CD4-positive, alpha-beta T cell treated with Interleukin-17A for 4 hours (primary cell): ENCODE measurements at places on chromosomes 12 and 14.
A peak's percentile ranks its signal among the peaks of the same experiment; 100 is the strongest.

GRCh38 chr12:33248364-33248763, 191.3 kb downstream of the SYT10 start:
- no peak for DNase-seq

- DNase-seq = no peak
Measured at GRCh38 chr12:101775816-101776215, 36.6 kb upstream of the SYCP3 start.

DNA sequence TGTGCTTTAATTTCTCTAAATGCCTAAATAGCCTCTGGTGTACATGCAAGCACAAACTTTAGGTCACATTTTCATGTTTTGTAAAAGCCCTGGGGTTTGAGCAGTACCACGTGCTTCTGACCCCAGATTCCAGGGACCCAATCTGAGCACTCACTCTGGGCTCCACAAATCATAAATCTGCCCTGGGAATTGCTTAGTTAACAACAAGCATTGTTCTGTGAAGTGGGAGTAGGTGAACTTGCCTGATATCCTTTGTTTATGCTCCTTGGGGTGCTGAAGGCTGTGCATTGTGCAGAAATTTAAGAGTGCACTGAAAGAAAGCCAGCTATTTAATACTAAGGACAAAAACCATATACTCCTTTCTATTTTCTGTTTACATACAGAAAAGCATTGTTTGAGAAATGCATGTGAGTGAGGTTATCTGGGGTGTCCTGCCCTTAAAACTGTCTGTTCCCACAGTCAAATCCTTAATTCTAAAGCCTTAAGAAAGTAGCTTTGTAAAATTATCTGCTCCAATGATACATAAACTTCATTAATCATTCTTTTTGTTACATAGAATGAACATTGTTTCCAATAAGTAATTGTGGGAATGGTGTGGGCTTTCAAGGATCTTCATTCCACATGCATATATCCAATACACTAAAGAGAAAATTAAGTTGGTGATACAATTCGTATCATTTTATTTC, 258.6 kb upstream of the NPAS3 start:
- no peak for DNase-seq

- DNase-seq = no peak
Measured at GRCh38 chr12:40515041-40515816, 177.0 kb upstream of the CNTN1 start.

GRCh38 chr12:113769305-113769704, 196.8 kb downstream of the RBM19 start:
- no peak for DNase-seq

GRCh38 chr14:59013672-59014298, 174.7 kb upstream of the DAAM1 start:
- no peak for DNase-seq

DNA sequence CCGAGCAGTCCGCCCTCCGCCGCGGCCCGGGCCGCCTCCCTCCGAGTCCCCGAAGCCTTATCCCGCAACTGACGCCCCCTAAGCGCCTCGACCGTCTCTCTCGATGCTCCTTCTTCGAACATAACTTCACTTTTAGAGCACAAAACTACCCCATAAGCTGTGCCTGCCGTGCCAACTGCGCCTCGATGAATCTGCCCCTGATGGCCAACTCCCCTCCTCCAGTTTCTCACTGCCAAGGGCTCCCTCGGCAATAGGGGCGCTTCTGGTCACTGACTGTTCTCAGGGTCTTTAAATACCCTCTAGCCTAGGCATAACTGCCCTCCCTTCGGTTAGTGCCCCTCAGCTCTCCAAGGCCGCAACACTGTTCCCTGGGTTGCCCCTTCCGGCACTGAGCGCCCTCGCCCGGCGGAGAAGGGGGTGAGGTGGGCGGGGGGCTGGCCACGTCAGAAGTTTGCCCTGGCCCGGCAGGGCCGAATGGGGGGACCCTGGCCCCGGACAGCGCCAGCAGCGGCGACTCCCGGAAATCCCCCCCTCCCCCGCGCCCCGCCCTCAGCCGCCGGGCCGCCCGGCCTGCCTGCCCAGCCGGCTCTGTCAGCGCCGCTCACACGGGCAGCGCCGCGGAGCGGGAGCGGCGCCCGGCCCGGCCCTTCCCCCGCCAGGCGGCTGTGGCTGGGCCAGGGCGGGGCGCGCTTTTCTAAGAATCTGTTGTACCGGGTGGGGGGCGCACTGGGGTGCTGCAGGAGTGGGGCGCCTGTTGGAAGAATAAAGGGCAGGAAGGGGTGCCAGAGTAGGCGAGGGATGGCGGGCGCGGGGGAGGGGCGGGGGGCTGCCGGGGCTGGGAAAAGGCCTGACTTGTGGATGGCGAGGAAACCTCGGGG, 10.6 kb downstream of the RARG start:
- peak; percentile 55 for DNase-seq

GRCh38 chr14:102500158-102500662, 9.4 kb downstream of the ANKRD9 start:
- DNase-seq = no peak

- no peak for DNase-seq
Measured at GRCh38 chr12:24798335-24798734, 150.6 kb downstream of the BCAT1 start.

DNA sequence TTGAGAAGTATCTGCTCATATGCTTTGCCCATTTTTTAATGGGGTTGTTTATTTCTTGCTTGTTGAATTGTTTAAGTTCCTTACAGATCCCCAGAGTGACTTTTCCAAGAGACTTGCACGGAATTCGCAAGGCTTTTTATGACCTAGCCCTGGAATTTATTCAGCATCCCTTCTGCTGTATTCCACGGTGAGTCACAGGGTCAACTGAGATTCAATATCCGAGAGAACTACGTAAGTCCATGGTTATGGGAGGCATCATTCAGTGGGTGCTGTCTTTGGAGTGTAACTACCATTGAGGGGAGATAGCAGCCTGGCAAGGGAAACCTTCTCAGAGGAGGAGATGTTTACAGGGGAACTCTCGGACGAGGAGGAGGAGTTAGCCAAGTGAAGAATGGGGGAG, 20.9 kb upstream of the GPRC5A start:
- DNase-seq = no peak

- no peak for DNase-seq
Measured at GRCh38 chr12:2124466-2125023, 71.8 kb downstream of the CACNA1C start.

- DNase-seq = no peak
Measured at GRCh38 chr12:64733857-64734256, 25.3 kb downstream of the GNS start.

DNA sequence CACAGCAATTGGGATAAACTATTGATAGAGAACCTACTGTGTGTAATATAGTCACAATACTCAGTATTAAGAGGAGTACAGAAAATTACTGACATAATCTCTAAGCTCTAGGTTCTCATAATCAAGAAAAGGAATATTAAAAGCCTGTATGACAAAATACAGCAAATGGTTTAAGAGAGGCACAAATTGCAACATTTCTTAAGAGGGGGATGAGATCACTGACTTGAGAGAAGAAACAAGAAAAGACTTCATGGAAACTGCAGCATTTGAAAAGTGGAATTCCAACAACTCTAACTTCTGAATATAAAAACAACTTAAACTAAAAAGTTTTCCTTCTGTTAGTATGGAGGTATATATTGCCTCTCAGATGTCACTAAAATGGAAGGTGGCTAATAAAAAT, 89.7 kb downstream of the NUMB start:
- DNase-seq = no peak

- DNase-seq = no peak
Measured at GRCh38 chr12:532908-533565, 73.3 kb downstream of the B4GALNT3 start.

- DNase-seq = no peak
Measured at GRCh38 chr12:17579205-17580026, 510.6 kb downstream of the RERGL start.

GRCh38 chr12:49945394-49946080, 5.0 kb upstream of the AQP2 start:
- DNase-seq = peak; percentile 91

DNA sequence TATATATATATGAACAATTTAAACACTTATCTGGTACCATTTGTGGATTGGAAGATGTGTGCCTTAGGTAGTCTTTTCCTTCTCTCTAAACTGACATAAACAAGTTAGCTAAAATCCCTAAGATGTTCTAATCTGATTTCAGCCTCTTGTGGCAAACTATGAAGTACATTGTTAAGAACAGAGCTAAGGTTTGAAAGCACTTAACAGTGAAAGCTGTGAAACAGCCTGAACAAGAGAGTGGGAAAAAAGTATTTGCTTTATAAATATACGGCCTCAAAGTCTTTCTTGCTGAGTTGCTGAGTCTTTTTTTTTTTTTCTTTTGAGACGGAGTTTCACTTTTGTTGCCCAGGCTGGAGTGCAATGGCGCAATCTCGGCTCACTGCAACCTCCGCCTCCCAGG, 53.7 kb upstream of the PELI2 start:
- DNase-seq = no peak

GRCh38 chr12:101327546-101327945, 47.6 kb downstream of the UTP20 start:
- no peak for DNase-seq

DNA sequence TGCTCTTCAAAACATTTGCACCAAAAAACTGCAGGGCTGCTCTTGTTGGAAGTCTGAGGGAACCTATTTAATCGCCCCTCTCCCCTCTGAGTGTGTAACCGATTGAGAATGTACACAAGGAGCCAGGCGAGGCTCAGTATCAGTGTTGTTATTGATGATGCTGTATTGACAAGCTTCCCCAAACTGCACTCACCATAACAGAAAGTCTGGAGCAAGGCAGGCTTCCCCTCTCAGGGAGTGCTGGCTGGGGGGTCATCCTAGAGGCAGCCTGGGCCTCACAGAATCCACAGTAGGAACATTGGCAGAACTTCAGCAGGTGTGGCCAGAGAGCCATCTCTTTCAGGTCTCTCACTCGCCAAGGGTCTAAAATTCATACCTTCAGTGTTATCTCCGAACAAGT, 58.1 kb upstream of the TUNAR start:
- no peak for DNase-seq

DNA sequence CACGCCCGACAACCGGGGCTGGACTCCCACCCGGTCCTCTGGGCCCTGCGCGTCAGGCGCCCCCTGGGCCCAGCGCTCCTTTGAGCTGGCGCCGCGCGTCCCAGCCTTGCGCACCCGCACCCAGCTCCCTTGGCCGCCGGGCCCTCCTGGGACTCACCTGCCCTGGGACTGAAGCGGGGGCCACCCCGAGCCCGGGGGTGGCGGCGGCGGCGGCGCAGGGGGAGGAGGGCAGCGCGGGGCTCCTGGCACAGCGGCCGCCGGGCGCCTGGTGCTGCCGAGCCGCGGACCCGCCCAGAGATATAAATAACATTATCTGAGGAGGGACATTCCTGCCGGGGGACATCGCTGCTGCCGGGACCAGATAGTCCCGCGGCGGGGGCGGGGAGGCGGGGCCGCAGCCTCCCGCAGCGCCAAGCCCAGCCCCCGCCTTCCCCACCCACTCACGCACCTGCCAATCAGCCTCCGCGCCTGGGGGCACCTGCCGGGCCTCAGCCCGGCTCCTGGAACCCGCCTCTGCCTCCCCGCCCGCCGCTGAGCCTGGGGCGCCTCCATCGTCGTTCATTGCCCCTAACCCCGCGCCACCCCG, at the start of gene SPTB:
TSS of gene SPTB (minus strand) at position 273 of the 586 bp plus-strand sequence. CDS start 56,813 bp downstream, outside the sequence.
- peak; percentile 77 for DNase-seq

- no peak for DNase-seq
Measured at GRCh38 chr14:59159169-59159568, 29.3 kb upstream of the DAAM1 start.

DNA sequence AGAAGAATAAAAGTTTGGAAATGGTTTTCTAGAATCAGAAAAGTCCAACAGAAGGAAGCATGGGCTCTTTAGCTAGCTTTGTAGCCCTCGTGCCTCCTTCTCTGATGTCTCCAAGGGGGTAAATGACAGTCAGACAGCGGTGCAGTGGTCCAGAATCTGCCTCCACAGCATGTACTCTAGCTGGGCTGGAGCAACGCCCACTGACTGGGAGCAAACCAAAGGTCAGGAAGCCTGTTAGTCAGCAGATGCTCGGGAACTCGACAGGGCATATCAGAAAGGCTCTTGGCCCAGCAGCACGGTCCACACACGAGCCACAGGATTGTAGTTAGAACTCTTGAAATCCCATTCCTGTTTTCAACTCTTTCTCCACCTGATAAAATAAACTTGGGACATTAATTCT, 164.3 kb downstream of the GRIN2B start:
- no peak for DNase-seq

DNA sequence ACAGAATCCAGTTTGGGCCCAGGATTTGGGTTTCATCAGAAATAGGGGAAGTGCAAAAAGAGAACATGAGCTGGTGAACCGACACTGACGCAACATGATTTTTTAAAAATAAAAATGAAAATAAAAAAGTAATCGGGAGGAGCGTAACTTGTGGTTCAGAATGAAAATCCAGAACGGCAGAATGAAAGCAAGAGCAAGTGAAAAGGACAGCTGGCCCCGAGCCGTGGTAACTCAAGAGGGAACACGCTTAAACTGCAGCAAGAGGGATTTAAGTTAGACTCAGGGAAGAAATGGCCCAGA, 1.6 kb downstream of the SLC6A12 start:
- no peak for DNase-seq

DNA sequence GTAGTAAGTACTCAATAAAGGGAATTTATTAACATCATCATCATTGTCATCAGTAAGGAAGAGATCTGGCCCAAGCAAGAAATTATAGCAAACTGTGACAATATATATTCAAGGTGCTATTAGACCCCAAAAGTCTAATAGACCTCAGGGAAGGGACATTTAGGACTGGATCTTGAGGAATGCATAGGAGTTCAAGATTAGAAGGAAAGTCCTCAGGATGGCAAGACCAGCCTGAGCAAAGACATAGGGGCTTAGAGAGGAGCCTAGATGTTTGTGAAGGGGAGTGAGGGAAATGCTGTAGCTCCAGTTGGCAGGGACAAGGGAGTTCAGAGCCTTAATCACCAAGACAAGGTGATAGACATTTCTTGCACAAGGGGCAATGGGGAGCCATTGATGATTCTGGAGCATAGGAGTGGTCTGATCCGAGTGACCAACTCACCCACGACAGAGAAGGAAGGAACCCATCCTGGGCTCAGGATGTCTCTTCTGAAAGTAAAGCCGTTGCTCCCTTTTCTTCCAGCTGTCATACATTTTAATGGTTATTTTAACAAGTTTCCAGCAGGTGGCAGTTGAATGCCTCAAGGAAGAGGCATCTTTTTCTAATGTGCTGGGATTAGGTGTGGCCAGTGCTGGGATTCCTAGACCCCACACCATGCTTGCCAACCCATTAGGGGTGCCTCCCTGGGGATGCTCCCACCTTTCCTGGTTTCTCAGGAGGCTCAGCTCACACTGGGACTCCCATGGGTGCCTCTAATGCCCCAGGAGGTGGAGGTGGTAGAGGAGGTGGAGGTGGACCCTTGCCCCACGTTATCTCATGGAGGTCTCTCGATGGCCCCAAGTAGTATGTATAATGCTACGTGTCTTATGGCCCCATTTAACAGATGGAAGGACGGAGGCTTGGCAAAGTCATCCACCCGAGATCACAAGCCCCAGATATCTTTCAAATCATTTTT, 37.8 kb downstream of the PHETA1 start:
- DNase-seq = no peak

DNA sequence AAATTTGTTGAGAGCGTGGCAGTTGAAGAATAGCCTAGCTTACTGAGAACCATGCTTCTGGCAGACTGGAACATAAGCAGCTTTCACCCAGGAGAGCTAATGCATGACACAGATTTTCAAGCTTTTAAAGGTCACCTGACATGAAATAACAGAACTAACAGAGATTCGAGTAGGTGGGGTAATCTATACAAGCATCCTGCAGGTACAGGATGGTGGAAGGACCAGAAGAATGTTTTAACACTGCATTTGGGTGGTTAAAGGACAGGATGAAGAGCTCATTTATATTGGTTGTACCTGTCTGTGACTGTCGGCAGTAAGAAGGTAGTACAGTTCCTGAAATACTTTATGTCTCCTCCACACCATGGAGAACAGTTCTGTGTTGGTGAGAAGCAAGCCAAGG, 8.9 kb downstream of the PELI2 start:
- no peak for DNase-seq

- no peak for DNase-seq
Measured at GRCh38 chr14:104732931-104733681, 9.1 kb downstream of the ADSS1 start.
